ENCODE measurements at places on chromosomes 3 and 15.
A peak's percentile ranks its signal among the peaks of the same experiment; 100 is the strongest.

GRCh38 chr3:101913168-101913567, 63.9 kb downstream of the NFKBIZ start:
- DNase-seq: peak; percentile 50

DNA sequence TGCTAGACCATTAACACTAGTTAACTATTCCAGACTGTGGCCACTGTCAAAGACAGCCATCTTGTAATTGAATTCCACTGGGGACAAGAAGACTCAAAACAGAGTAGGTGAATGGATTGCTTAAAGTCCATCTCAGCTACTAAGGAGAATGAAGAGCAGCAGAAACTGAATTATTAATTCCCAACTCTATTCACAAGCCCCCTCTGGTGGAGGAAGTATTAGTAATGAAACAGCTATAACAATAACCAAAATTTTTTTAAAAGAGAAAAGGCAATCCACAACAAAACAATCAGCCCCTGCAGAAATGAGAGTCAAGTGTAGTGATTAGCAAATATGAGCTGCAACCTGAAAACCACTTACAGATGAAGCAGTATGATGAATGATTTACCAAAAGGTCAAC, 302.8 kb downstream of the FHIT start:
- DNase-seq: peak; percentile 36

GRCh38 chr15:20646529-20647142, 105.0 kb upstream of the GOLGA6L6 start:
- DNase-seq: no peak

GRCh38 chr3:63968612-63969350, 54.5 kb downstream of the PSMD6 start:
- no peak for DNase-seq

DNA sequence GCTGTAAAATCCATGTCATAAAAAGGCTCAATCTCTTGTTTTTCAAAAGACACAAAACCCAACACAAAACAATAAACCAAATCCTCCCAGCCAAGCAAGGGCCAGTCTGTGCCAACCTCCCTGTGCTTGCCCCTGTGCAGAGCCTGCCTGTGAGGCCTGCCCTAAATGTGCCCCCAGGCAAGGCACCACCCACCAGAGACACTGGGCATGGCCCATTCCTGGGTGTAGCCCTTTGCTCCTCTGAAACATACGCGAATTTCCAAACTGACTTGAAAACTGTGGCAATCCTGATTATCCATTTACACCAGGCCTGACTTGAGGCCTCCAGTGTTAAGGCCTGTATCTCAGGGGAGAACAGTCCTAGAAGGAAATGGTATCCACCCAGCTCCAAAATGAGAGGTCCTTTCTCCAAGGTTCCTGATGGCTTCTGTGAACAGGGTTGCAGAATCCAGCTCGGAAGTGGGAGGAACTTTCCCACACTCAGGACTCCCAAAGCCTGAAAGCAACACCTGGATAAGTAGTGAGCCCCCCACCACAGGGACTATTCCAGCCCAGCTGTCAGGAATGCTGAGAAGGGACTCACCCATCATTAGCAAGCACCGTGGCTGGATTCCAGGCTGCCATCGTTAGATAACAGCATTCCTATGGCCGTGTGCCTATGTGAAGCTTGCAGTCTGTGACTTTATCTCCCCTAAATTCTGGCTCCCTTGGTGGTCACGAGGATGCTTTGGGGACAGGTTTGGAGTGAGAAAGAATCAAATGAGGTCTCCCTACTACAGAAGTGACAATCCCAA, 61.8 kb downstream of the CACNA2D2 start:
- no peak for DNase-seq

- no peak for DNase-seq
Observed at GRCh38 chr15:25572191-25572590, 133.4 kb upstream of the UBE3A start.

DNA sequence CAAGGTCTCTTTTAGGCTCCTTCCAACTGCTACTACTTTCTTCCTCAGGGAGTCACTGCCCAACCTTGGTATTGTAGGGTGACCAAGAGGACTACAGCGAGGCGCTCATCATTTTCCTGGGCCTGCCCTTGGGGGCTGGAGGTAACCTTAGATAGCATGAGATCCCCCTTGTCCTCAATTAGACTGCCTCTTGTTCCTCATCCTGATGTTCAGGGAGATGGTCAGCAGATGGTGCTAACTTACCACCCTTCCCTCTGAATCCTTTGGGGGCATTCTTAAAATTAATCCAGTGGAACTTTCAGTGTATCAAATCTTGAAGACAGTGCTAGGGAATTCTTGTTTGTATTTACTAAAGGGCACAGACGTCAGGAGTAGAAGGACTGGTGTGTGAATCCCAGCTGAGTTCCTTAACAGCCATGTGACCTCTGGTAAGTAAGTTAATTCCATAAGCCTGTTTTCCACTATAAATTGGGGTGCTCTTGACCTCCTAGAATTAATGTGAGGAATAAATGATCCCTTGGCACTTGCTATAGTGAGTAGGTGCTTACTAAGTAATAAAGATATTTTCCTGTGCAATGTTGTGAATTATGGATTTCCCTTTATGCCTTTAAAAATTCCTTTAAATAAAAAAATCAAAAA, 4.1 kb upstream of the CLPX start:
- DNase-seq: peak; percentile 69

- no peak for DNase-seq
Observed at GRCh38 chr3:103907567-103907966, 1459.1 kb upstream of the ALCAM start.

DNA sequence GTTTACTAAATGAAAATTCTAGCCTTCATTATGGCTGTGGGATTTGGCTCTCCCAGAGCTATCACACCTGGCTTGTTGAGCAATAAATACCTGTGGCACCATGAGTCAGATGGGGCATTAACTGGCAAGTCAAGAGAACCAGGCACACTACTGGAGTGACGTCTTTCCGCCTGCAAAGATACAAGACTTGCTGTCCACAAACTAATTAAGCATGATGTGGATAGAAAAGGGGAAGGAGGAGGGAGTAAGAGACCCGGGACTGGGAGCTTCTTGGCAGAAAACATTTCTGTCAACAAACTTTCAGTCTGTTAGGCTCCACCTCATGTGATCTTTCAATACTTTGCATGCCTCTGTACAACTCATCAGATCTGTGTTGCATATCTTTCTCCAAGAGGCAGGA, 56.5 kb downstream of the CLDN1 start:
- peak; percentile 28 for DNase-seq

GRCh38 chr3:154844863-154845262, 235.3 kb upstream of the MME start:
- no peak for DNase-seq

- peak; percentile 78 for DNase-seq
Observed at GRCh38 chr3:111989061-111989678, 9.6 kb upstream of the TAGLN3 start.

All from fibroblast of mammary gland (primary cell).